Stimulated activated CD8-positive, alpha-beta memory T cell treated with anti-CD3 and anti-CD28 coated beads, Interleukin-2, amount 100 ng/mL, for 1 hour (primary cell): ENCODE measurements at places on chromosomes 5 and 9.

- DNase-seq = no peak
Observed at GRCh38 chr5:115531787-115532367, 12.7 kb downstream of the FEM1C start.

GRCh38 chr9:19513671-19514275, 105.0 kb downstream of the ACER2 start:
- DNase-seq = no peak

GRCh38 chr9:117400171-117400570, 14.7 kb downstream of the ASTN2 start:
- no peak for DNase-seq

- no peak for DNase-seq
Observed at GRCh38 chr5:143215690-143216089, 187.8 kb downstream of the NR3C1 start.

- no peak for DNase-seq
Observed at GRCh38 chr9:13556656-13557055, 277.2 kb upstream of the MPDZ start.

GRCh38 chr5:35438786-35439185, 178.9 kb upstream of the SPEF2 start:
- no peak for DNase-seq

DNA sequence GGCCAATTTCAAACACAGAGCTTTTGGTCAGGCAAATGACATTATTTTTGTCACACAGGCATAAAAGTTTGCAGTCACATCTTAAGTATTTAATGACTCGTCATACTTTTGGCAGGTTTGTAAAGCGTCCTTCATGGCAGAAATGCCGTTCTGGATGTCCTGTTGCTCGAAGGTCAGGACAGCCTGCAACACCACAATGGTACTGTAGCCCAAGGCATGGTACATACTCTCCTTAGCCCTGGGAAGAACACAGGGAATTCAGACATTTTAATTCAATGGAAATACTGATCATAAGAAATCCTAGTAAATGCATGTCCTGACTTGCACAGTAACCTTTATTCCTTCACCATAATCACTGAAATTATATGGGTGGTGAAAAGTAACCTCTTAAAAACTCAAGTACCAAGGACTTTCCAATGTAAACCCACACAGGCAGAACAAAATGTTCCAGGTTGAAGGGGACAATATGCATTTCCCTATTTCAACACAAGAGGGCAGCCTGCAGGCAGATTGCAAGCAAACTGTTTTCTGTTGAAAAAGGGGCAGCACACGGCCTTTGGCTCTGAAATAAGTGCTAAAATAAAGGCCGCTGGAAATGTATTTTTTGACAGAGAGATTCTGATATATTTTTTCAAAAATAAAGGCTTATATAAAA, 95.7 kb downstream of the TTC39B start:
- DNase-seq = peak; percentile 24

DNA sequence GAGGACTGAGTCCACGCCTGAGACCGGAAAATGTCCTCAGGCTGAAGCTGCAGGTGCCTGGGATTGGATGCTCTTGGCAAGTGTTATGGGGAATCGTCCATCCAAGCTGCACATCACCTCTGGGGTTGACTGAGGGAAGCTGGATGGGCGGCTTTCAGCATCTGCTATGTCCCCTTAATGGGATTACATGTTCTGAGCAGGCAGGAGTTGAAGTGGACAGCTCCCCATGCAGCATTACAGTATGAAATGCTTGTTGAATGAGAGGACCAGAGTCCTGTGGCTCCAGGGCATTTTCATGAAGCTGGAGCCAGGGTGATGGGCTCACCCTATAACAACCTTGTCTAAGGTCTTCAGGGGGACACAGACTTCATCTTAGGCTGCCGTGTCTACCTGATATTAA, 270.9 kb downstream of the HSPA4 start:
- DNase-seq = no peak

- no peak for DNase-seq
Observed at GRCh38 chr5:56607551-56607950, 207.8 kb upstream of the MAP3K1 start.
